Calu3 (cell line): ENCODE measurements at places on chromosomes 13 and 19. TPM values are rescaled to one million over a fixed set of nuclear protein-coding genes. Genes with fewer than 3 reads are reported as not detected.

Gene SULT2B1
- 0.64 TPM in 1 of 2 replicates, not detected in the other for total RNA-seq

Gene CYP4F2
- total RNA-seq: 0.22 TPM in 1 of 2 replicates, not detected in the other

Gene CACNG8
- 13.4 and 19.0 TPM in 2 replicates for total RNA-seq

Gene NDFIP2
- total RNA-seq: 25.9 and 26.7 TPM in 2 replicates

Gene WDR88
- total RNA-seq: 1.1 TPM in 1 of 2 replicates, not detected in the other

Gene BORA
- total RNA-seq: 6.4 and 7.9 TPM in 2 replicates

Gene ZNF681
- total RNA-seq: 3.7 and 6.9 TPM in 2 replicates

Gene FFAR2
- not detected in 2 replicates for total RNA-seq

Gene FPR3
- not detected in 2 replicates for total RNA-seq

Gene DLL3
- 0.19 and 0.42 TPM in 2 replicates for total RNA-seq

GRCh38 chr13:110539894-110540293, 21.6 kb downstream of the RAB20 start:
- H3K4me3 ChIP-seq: no peak overlapping the region
- no peaks in the 10 kb centered on the region for H3K27me3 ChIP-seq
- no peaks in the 10 kb centered on the region for H3K4me1 ChIP-seq
- H3K36me3 ChIP-seq: peaks cover 10% of the 10 kb centered on the region
- no peak overlapping the region for H3K27ac ChIP-seq

GRCh38 chr13:46341112-46341711, 45.8 kb downstream of the RUBCNL start:
- DNase-seq: no peak
- peaks cover 7% of the 10 kb centered on the region for H3K27me3 ChIP-seq
- no peak overlapping the region for H3K27ac ChIP-seq
- H3K36me3 ChIP-seq: no peaks in the 10 kb centered on the region

- no peak overlapping the region for H3K4me3 ChIP-seq
- H3K36me3 ChIP-seq: peaks cover 3% of the 10 kb centered on the region
- H3K27ac ChIP-seq: no peak overlapping the region
- no peaks in the 10 kb centered on the region for H3K4me1 ChIP-seq
Measured at GRCh38 chr19:44435441-44435840, 12.8 kb downstream of the ZNF229 start.

DNA sequence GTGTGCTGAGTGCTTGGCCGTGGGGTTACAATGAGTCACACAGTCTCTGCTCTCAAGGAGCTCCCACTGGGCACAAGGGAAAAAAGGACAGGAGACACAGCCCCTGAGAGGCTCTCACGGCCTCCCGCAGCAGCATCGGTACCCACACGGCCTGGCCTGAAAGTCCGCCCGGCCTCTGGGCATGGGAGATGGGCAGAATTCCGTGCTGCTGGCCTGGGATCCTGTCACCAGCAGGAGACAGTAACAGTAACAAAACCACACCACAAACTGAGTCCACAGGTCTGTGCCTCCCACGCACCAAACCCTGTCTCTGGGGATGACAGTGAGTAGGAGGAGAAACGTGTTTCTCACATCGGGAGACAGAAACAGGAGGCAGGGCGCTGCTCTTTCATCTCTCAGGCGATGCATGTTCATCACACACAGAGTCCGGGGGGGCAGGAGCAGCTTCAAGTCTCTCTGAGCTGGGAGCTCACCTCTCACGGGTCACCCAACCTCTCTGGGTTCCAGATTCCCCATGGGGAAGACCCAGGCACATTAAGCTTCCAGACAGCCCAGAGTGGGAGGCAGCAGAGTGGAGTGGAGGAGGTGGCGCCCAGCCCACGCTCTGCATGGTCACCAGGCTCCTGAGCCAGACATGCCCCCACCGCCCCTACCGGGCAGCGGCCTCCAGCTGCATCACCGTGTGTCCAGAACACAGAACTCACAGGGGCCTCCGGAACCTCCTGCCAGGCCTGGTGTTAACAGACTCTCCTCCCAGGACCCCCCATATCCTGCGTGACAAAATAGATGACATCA, 124.7 kb upstream of the VSTM2B start:
- no peak overlapping the region for H3K27ac ChIP-seq
- H3K36me3 ChIP-seq: no peaks in the 10 kb centered on the region
- H3K4me3 ChIP-seq: no peak overlapping the region
- H3K4me1 ChIP-seq: no peaks in the 10 kb centered on the region

- H3K4me3 ChIP-seq: no peak overlapping the region
- H3K36me3 ChIP-seq: no peaks in the 10 kb centered on the region
- H3K4me1 ChIP-seq: no peaks in the 10 kb centered on the region
- DNase-seq: no peak
Measured at GRCh38 chr13:88862095-88862620, 1191.0 kb downstream of the SLITRK5 start.

- H3K4me1 ChIP-seq: no peaks in the 10 kb centered on the region
- H3K36me3 ChIP-seq: no peaks in the 10 kb centered on the region
- no peak overlapping the region for H3K4me3 ChIP-seq
- no peaks in the 10 kb centered on the region for H3K27me3 ChIP-seq
Measured at GRCh38 chr13:74056801-74057542, 77.2 kb downstream of the KLF12 start.

DNA sequence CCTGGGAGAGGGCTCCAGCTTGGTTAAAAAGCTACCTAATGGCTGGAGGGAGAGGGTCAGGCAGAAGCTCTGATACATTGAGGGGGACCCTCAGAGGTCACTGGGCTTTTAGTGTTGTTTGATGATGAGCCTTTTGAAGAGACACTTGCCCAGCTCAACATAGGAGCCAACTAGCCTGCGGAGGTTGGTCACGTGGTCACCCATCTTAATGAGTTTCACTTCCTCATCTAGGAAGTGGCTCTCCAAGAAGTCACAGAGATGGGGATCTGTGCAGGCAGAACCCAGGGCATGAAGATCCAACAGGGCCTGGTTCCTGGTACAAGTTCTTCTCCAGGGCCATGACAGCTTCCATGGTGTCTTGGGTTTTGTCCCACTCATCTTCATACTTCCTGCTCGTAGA, 33.4 kb downstream of the IPO5 start:
- no peak overlapping the region for H3K4me3 ChIP-seq
- no peak for DNase-seq
- peaks cover 5% of the 10 kb centered on the region for H3K36me3 ChIP-seq
- H3K27ac ChIP-seq: no peak overlapping the region
- H3K27me3 ChIP-seq: no peaks in the 10 kb centered on the region

GRCh38 chr19:8593931-8594330, 16.6 kb downstream of the ADAMTS10 start:
- no peak overlapping the region for H3K27ac ChIP-seq
- H3K4me1 ChIP-seq: no peaks in the 10 kb centered on the region
- no peak for DNase-seq
- H3K36me3 ChIP-seq: no peaks in the 10 kb centered on the region
- H3K4me3 ChIP-seq: no peak overlapping the region
- peaks cover 41% of the 10 kb centered on the region for H3K27me3 ChIP-seq

DNA sequence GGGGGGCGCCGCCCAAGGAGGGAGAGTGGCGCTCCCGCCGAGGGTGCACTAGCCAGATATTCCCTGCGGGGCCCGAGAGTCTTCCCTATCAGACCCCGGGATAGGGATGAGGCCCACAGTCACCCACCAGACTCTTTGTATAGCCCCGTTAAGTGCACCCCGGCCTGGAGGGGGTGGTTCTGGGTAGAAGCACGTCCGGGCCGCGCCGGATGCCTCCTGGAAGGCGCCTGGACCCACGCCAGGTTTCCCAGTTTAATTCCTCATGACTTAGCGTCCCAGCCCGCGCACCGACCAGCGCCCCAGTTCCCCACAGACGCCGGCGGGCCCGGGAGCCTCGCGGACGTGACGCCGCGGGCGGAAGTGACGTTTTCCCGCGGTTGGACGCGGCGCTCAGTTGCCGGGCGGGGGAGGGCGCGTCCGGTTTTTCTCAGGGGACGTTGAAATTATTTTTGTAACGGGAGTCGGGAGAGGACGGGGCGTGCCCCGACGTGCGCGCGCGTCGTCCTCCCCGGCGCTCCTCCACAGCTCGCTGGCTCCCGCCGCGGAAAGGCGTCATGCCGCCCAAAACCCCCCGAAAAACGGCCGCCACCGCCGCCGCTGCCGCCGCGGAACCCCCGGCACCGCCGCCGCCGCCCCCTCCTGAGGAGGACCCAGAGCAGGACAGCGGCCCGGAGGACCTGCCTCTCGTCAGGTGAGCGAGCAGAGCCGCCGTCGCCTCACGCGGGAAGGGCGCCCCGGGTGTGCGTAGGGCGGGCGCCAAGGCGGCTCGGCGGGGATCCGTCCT, at the start of gene RB1:
Gene RB1, plus strand, starts transcription at position 393 of the 784 bp plus-strand sequence. Its CDS starts 162 bp downstream, at position 555.
- H3K36me3 ChIP-seq: peaks cover 30% of the 10 kb centered on the region
- H3K27ac ChIP-seq: peak within 1 kb of the TSS; percentile 97
- H3K4me1 ChIP-seq: peaks cover 17% of the 10 kb centered on the region
- DNase-seq: peak; percentile 91

- H3K27me3 ChIP-seq: peaks cover 27% of the 10 kb centered on the region
- H3K4me1 ChIP-seq: no peaks in the 10 kb centered on the region
- DNase-seq: no peak
- no peak overlapping the region for H3K27ac ChIP-seq
Measured at GRCh38 chr13:22108979-22109378, 438.1 kb downstream of the FGF9 start.

- H3K27ac ChIP-seq: no peak overlapping the region
- H3K4me1 ChIP-seq: no peaks in the 10 kb centered on the region
- no peak overlapping the region for H3K4me3 ChIP-seq
Measured at GRCh38 chr13:98606296-98606695, 29.4 kb upstream of the STK24 start.

DNA sequence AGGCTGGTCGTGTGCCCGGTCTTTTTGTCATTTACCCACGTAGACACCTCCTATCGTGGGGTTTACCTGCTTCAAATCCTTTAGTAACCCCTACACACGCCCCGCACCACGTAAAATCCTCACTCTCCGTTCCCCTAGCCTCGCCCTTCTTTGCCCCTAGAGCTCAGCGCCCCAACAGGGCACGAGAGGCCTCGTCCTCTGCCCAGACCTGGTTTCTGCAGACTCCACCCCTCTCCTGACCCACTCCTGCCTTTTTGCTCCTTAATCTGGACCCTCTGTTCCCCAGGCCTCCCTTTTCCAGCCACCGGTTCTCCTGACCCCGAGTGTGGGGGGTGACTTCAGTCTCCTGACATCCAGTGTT, 412 bp downstream of the ZNF528 start:
- H3K27ac ChIP-seq: no peak overlapping the region
- H3K4me3 ChIP-seq: no peak overlapping the region
- no peaks in the 10 kb centered on the region for H3K4me1 ChIP-seq
- H3K36me3 ChIP-seq: no peaks in the 10 kb centered on the region
- no peak for DNase-seq
- no peaks in the 10 kb centered on the region for H3K27me3 ChIP-seq

DNA sequence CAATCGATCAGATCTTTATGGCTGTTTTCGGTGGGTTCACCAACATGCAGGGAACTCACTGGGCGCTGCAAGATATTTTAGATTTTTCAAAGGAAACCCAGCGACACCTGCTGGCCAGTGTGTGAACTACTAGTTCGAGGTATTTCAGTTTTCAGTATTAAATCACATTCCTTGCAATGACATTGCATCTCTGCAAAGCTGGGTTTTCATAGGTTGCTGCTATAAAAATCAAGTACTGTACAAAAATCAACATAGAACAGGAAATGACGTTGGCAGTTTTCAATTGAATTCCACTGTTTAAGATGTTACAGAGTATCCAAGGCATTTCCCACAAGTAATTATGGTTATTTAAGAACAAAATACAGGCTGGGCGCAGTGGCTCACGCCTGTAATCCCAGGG, 17.6 kb downstream of the LIG1 start:
- H3K4me3 ChIP-seq: no peak overlapping the region
- DNase-seq: peak; percentile 67
- peaks cover 9% of the 10 kb centered on the region for H3K36me3 ChIP-seq
- H3K27ac ChIP-seq: no peak overlapping the region

DNA sequence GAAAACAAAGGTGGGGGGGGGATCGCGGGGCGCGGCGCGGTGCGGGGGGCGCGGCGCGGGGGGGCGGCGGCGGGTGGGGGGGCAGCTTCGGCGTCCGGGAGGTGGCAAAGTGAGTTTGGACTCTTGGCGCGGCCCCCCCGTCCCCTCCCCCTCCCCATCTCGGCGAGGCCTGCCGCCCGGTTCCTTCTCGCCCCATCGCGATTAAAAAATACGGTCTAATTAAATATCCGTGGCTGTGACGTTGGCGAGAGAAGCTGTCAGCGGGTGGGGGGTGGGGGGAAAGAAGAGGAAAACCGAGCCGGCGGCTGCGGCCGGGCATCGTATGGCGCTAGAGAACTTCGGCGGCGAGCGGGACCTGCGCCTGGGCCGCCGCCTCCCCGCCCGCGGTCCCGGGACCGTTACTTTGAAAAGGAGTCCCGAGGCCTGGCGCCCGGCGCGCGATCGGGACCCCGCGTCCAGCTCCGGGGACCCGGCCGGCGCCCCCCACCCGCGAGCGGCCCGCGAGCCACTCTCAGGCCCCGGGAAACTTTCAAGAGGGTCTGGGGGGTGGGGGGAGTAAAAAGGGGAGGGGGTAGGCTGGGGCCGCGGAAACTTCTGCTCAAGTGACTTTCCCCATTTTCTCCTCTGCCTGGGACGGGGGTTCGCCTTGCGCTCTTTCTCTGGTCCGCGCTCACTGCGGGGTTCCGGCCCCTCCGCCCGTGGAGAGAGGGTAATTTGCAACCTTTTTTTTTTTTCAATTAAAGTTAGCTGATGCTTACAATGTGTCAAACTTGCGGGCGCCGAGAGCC, 146.3 kb upstream of the ZNF536 start:
- H3K4me3 ChIP-seq: no peak overlapping the region
- no peak for DNase-seq
- H3K27ac ChIP-seq: no peak overlapping the region
- peaks cover 7% of the 10 kb centered on the region for H3K4me1 ChIP-seq
- H3K36me3 ChIP-seq: peaks cover 12% of the 10 kb centered on the region

DNA sequence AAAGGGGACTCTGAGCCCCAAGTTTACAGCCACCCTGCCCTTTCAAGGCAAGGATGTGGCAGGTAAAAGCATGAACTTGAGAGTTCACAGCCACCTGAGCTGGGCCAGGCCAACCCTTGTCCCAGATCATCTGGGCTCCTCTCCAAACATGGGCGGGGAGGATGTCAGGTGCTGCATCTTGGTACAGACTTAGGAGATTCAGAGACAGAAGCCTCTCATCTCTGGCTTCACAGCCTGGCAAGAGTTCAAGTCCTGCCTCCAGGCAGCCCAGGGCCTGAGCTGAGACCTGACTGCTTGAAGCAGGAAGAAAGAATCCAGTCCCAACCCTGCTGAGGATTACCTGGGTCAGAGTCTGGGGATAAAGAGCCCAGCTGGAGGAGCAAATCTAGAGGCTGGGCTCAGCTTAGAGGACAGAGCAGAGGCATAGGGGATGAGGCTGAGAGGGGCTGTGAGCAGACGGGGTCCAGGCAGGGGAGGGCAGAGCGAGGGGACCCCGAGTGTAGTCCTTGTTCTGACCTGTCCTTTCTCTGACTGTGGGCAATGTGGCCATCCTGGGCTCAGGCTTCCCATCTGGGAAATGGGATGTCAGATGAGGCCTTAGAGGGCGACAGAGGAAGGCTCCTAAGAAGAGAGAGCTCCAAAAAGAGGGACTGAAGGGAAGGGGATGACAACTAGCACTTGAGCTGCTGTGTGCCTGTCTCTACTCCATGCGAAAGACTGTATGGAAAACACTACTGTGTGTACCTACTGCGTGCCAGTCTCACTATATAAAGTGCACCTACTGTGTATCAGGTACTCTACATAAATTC, 6.6 kb upstream of the OR10H5 start:
- no peaks in the 10 kb centered on the region for H3K4me1 ChIP-seq
- H3K4me3 ChIP-seq: no peak overlapping the region
- no peaks in the 10 kb centered on the region for H3K36me3 ChIP-seq
- H3K27me3 ChIP-seq: peaks cover 20% of the 10 kb centered on the region
- H3K27ac ChIP-seq: no peak overlapping the region
